ENCODE measurements at places on chromosomes 2 and 18. TPM values are rescaled to one million over a fixed set of nuclear protein-coding genes. Genes with fewer than 3 reads are reported as not detected.

DNA sequence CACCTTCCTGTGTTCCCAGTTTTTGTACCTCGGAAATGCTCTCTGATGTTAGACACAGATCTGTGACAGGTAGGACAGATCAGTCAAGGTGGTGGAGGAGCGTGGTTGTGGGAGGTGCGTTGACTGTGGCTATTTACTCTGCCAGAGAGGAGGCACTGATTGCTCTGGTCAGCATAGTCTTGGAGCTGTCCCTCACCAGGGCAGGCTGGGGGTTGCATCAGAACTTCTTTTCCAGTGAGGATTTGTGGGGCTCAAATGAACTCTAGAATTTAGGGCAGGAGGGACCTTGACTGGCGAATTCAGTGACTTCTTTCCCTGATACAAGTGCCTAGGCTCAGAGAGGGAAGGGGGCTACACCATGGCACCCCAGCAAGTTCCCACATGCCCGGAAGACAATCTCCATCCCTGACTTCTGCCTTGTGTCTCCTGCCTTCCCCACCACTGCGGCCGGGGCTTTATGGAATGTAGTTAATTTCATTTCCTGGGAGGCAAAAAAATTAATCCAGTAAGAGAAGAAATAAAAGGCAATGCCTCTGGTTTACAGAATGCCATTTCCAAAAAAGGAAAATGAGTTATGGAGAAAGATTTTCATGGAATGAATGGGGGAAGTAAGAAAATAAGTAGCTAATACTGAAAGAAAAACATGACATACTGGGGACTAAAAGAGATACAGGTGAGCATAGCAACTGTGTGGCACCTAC, 26.1 kb downstream of the NIFK start:
- H3K36me3 ChIP-seq, result no peaks in the 10 kb centered on the region
- H3K27me3 ChIP-seq, result no peaks in the 10 kb centered on the region
- no peak overlapping the region for H3K27ac ChIP-seq
- H3K4me1 ChIP-seq, result no peaks in the 10 kb centered on the region
- DNase-seq, result no peak

DNA sequence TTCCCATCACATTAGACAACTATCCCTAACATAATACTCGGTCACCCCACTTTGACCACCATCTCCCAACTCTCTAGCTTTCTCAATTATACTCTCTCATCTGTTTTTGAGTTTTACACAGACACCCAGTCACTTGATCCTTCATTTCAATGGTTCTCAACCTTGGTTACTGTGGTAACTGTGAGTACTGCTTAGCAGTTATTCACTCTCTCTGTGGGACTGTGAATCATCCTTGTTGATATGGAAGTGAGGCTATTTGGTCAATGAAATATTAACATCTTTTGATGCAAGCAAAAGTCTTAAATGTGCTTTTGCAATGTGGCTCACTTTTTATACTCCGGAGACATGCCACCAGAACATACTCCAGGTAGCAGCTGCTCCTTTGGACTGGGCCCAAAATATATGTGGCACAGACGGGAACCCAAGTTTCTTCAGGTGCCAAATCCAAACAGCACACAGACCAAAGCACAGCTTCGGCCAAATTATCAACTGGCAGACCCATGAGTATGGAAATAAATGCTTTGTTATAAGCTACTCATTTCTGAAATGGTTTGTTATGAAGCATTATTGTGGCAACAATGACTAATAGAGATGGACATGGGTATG, 75.0 kb upstream of the SLC25A52 start:
- no peak overlapping the region for H3K27ac ChIP-seq
- H3K4me1 ChIP-seq, result no peaks in the 10 kb centered on the region
- peaks cover 57% of the 10 kb centered on the region for H3K36me3 ChIP-seq
- H3K27me3 ChIP-seq, result no peaks in the 10 kb centered on the region

GRCh38 chr18:78410094-78410786, 569.4 kb upstream of the SALL3 start:
- DNase-seq, result no peak
- no peak overlapping the region for H3K27ac ChIP-seq
- H3K4me3 ChIP-seq, result no peak overlapping the region
- no peaks in the 10 kb centered on the region for H3K27me3 ChIP-seq

DNA sequence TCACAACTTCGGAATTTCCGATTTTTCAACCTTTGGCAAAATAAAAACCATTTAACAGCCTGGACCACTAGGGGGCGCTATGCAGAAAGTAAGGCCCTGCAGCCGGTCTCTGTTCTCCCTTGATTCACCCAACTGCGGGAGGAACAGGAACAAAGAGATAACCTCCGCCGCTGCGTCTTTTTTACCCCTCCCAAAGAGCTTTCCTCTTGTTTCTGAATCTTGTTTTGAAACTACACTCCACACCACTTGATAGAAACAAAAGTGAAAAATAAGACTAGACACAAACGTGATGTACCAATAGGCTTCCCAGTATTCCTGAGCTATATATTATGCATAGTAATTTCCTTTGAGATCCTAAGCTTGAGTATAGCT, 231.2 kb downstream of the MYO3B start:
- no peaks in the 10 kb centered on the region for H3K4me1 ChIP-seq
- H3K4me3 ChIP-seq, result no peak overlapping the region
- no peaks in the 10 kb centered on the region for H3K36me3 ChIP-seq
- peak; percentile 86 for DNase-seq
- no peak overlapping the region for H3K27ac ChIP-seq
- H3K27me3 ChIP-seq, result no peaks in the 10 kb centered on the region

DNA sequence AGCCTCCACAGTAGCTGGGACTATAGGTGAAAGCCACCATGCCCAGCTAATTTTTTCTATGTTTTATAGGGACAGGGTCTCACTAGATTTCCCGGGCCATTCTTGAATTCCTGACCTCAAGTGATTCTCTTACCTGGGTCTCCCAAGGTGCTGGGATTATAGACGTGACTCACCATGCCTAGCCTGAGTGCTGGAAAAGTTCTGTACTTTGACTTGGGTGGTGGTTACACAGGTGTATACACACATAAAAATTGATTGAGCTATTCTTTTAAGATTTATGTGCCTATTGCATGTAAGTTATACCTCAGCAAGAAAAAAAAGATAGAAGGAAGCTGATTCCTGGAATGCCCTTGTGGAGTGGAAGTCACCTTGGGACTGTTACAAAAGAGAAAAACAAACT, 34.8 kb upstream of the KCNF1 start:
- H3K27me3 ChIP-seq, result no peaks in the 10 kb centered on the region
- DNase-seq, result no peak
- H3K4me3 ChIP-seq, result no peak overlapping the region
- no peak overlapping the region for H3K27ac ChIP-seq
- H3K36me3 ChIP-seq, result no peaks in the 10 kb centered on the region

GRCh38 chr2:20568501-20569463, 82.1 kb downstream of the HS1BP3 start:
- H3K27me3 ChIP-seq, result no peaks in the 10 kb centered on the region
- H3K27ac ChIP-seq, result no peak overlapping the region
- no peaks in the 10 kb centered on the region for H3K36me3 ChIP-seq
- no peak overlapping the region for H3K4me3 ChIP-seq

DNA sequence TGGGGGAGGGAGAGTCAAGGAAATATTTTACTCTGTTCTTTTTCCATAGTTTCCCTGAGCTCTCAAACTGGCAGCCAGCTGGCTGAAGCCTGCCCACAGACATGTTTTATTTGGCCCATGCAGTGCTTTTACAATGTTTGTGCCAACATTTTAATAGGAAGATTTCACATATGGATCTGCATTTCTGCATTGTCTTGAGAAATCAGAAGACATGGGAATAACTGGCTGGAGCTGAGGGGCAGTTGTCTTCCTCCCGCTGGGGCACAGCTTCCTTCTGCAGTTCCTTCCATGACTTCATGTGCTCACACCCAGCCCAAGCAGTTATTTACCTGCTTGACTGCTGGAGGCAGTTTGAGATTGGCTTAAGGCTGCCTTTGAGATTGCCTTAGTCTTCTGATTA, 74.4 kb downstream of the PLCL1 start:
- no peak overlapping the region for H3K4me3 ChIP-seq
- H3K36me3 ChIP-seq, result no peaks in the 10 kb centered on the region
- no peaks in the 10 kb centered on the region for H3K4me1 ChIP-seq
- H3K27ac ChIP-seq, result no peak overlapping the region
- no peak for DNase-seq

DNA sequence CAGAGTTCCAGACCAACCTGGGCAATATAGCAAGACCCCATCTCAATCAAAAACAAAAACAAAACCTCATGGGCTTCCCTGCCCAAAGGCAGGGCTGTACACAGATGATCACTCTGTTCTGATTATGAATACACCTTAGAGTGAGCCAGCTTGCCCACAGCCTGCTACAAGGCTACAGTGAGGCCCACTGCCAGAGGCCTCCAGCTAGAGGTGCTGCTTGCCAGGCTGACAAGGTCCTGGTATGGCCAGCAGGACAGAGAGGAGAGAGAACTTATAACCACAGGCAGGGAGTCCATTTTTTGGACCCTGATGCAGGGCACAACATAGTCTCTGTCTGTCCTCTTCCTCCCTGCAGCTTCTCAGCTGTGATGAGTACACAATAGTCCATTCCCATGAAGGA, 41.5 kb downstream of the KANSL3 start:
- H3K4me1 ChIP-seq, result no peaks in the 10 kb centered on the region
- H3K4me3 ChIP-seq, result no peak overlapping the region
- no peaks in the 10 kb centered on the region for H3K27me3 ChIP-seq
- peaks cover 5% of the 10 kb centered on the region for H3K36me3 ChIP-seq
- DNase-seq, result no peak

Gene SH2D6
- total RNA-seq, result not detected

Gene CHST9
- total RNA-seq, result 25.3 TPM

DNA sequence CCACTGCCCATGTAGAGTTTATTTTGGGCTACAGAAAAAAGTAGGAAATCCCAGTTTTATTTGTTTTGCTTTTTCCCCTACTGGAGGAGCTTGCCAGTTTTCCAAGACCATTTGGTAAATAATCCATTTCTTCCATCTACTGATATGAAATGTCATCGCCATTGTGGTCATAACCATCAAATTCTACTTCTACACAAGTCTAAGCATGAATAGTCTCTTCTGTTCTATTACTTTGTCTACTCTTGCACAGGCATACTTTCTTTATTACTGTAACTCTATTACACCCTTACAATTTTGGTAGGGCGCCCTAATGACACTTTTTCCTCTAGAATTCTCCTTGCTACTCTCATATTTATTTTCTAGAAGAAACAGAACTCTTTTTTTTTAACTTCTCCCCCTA, 120.7 kb downstream of the ATAD2B start:
- no peaks in the 10 kb centered on the region for H3K36me3 ChIP-seq
- no peak overlapping the region for H3K4me3 ChIP-seq
- no peak for DNase-seq

DNA sequence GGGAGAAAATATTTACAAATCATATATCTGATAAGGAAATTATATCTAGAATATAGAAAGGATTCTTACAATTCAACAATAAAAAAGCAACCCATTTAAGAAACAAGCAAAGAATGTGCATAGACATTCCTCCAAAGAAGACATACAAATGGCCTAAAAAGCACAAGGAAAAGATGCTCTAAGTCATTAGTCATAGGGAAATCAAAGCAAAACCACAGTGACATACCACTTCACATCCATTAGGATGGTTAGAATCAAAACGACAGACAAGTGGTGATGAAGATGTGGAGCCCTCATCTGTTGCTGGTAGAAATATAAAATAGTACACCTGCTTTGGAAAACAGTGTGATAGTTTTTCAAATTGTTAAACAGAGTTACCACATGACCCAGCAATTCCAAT, 48.2 kb downstream of the MAPRE2 start:
- H3K36me3 ChIP-seq, result no peaks in the 10 kb centered on the region
- no peak overlapping the region for H3K4me3 ChIP-seq
- no peaks in the 10 kb centered on the region for H3K27me3 ChIP-seq
- no peaks in the 10 kb centered on the region for H3K4me1 ChIP-seq
- no peak overlapping the region for H3K27ac ChIP-seq
- DNase-seq, result no peak

- H3K27ac ChIP-seq, result no peak overlapping the region
- no peaks in the 10 kb centered on the region for H3K27me3 ChIP-seq
- no peak for DNase-seq
- no peaks in the 10 kb centered on the region for H3K4me1 ChIP-seq
These were observed 12.4 kb downstream of the CIB4 start for GRCh38 chr2:26628561-26629345.

Gene CD302
- 0.61 TPM for total RNA-seq

Gene LYG2
- total RNA-seq, result not detected

Gene AMER3
- 0.19 TPM for total RNA-seq

DNA sequence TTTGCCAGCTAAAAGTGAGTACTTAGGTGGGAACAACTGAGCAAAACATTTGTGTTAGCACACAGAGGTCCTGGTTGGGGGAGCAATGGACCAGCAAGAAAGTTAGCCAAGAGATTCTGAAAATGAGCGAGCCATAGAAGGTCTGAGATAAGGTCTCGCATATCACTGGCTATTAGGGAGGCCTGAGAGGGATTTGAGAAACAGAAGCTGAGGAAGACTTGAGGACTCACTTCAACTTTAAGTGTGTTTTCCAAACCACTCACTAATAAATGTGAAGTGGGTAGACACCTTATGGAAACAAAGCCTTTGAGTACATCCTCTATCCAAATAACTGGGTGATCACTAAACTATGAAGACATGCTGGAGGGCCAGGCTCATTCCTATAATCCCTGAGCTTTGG, 958.5 kb downstream of the DPP10 start:
- H3K4me1 ChIP-seq, result no peaks in the 10 kb centered on the region
- no peak overlapping the region for H3K4me3 ChIP-seq
- H3K36me3 ChIP-seq, result no peaks in the 10 kb centered on the region
- DNase-seq, result no peak
- no peak overlapping the region for H3K27ac ChIP-seq

Gene TRABD2A
- 18.6 TPM for total RNA-seq

- no peak overlapping the region for H3K27ac ChIP-seq
- no peaks in the 10 kb centered on the region for H3K27me3 ChIP-seq
- no peak overlapping the region for H3K4me3 ChIP-seq
- no peaks in the 10 kb centered on the region for H3K4me1 ChIP-seq
- no peak for DNase-seq
- H3K36me3 ChIP-seq, result no peaks in the 10 kb centered on the region
These were observed 101.1 kb downstream of the AGAP1 start for GRCh38 chr2:235594964-235595363.

GRCh38 chr2:176984987-176985386, 227.6 kb upstream of the HNRNPA3 start:
- H3K27ac ChIP-seq, result no peak overlapping the region

Gene TMEM150A
- total RNA-seq, result 19.8 TPM

- H3K27ac ChIP-seq, result no peak overlapping the region
- peak overlapping the region; percentile 67 for H3K4me3 ChIP-seq
- H3K27me3 ChIP-seq, result peaks cover 10% of the 10 kb centered on the region
- no peak for DNase-seq
- H3K36me3 ChIP-seq, result no peaks in the 10 kb centered on the region
These were observed 61.8 kb downstream of the SEMA4F start for GRCh38 chr2:74715880-74716279.

DNA sequence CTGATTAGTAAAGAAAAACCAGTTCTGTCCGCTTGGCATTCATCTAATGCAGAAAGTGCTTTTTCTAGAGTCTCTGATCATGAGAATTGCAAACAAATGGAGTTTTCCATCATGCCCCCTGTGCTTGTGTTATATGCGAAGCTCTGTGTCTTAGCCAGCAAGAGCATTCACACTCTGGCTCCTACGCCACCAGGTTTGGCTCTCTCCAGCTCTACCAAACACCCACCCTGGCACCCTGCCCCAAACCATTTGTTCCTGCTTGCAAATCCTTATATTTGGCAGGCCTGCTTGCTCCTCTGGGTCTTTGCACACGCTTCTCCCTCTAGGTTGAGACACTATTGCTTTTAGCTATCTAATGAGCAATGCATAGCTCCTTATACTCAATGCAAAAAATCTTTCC, 204.1 kb upstream of the CYRIA start:
- no peaks in the 10 kb centered on the region for H3K4me1 ChIP-seq
- H3K36me3 ChIP-seq, result no peaks in the 10 kb centered on the region

All from H1 (cell line).